AG10803 (cell line): ENCODE measurements at places on chromosomes 3 and 15.

- DNase-seq, result no peak
Measured at GRCh38 chr15:90103701-90104329, 1.5 kb upstream of the IDH2 start.

GRCh38 chr3:116663161-116664110 is 46.1 kb upstream of the TUSC7 start:
- no peak for DNase-seq

DNA sequence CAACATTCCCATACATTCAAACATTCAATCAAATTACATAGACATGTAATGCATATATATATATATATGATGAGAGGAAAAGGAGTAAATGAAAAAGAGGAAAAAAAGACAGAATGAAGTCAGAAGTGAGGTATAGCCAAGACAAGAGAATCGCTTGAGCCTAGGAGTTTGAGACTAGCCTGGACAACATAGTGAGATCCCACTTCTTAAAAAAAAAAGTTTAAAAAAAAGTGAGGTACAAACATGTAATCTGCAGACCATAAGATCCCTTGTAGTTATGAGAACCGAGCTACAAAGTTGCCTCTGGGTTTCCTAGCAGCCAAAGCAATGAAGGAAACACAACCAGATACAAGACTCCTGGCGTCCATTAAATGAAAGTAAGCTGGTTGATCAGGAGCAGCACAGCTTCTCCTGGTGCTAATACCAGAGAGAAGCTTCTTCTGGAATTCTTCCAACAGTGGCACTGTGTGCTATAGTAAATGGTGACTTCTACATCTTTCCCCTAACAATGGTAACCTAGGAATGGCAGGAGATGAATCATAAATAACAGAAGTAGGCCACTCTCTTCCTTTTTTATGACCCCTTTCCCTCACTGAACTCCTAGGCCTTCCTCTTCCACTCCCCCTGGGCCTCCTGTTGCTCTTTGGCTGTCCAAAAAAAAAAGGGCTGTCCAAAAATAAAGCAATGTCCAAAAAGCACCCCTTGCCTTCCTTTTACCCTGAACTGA is 3.5 kb downstream of the KCNMB3 start:
- DNase-seq, result no peak

- DNase-seq, result no peak
Measured at GRCh38 chr3:74571118-74571517, 43.3 kb downstream of the CNTN3 start.

- no peak for DNase-seq
Measured at GRCh38 chr15:84764989-84765388, 16.6 kb downstream of the ZNF592 start.

DNA sequence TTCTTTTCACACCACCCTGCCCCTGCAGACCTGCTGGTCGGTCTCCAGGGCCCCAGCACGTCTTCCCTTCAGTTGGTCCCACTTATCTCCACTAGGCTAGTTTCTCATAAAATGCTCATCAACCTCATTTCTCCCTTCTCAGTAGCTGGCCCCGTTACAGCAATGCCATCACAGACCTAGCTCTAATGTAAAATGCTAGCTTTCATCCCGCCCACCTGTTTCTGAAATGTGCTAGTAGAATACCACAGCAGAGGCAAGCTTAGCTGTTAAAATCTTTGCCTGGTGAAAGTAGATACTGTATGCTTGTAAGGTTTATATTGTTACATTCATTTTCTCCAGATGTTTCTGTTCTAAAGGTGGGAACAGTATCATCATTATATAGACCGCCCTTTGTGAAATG is 13.1 kb downstream of the MKRN2OS start:
- no peak for DNase-seq

DNA sequence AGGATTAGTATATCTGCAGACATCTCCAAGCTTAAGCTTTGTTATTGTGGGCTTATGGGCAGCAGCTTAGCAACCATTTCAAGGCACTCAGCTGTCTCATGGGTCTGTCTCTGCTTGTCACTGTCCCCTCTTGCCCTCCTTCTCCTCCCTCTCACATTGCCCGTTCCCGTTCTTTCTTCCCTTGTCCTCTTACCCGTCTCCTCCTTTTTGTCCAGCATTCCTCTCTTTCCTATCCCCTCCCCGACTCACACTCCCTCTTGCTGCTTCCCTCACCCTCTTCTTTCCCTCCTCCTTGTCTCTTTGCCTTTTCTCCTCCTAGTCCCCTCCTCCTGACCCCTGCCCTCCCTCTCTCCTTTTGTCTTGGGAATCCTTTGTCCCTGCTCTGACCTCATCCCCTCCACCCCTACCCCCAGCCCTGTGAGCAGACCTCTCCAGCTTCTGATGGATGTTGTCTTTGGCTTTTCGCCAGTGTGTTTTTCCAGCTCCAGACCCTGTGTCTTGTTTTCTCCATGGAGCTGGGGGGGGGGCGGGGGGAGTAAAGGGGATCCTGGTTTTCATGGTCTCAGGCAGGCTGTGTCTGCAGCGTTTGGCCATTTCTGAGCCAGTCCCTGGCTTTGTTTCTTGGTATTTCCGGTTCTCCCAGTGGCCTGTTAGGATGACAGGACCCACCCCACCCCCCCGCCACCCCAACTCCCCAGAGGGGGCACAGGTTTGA is 47.9 kb upstream of the TRAK1 start:
- DNase-seq, result peak; percentile 54

DNA sequence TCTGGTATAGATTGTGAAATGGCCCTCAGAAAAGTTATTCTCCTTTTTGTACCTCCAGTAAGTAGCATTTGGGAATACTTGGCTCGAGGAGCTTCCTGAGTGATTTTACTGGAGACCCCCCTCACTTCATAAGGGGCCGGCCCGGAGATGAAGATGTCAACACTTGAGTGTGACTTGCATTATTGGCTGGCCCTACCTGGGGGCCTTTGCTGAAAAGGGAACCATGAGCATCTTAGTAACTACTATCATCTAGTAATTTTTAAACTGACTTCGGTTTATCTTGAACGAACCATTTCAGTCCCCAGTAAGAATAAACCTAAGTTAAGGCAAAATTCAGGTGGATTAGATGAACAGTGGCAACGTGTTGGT is 1.3 kb downstream of the FAIM start:
- no peak for DNase-seq

- no peak for DNase-seq
Measured at GRCh38 chr3:541062-541801, 344.7 kb downstream of the CHL1 start.

- DNase-seq, result no peak
Measured at GRCh38 chr15:59558851-59559250, 52.7 kb upstream of the GCNT3 start.

- peak; percentile 82 for DNase-seq
Measured at GRCh38 chr15:60932051-60932915, 296.8 kb downstream of the RORA start.

DNA sequence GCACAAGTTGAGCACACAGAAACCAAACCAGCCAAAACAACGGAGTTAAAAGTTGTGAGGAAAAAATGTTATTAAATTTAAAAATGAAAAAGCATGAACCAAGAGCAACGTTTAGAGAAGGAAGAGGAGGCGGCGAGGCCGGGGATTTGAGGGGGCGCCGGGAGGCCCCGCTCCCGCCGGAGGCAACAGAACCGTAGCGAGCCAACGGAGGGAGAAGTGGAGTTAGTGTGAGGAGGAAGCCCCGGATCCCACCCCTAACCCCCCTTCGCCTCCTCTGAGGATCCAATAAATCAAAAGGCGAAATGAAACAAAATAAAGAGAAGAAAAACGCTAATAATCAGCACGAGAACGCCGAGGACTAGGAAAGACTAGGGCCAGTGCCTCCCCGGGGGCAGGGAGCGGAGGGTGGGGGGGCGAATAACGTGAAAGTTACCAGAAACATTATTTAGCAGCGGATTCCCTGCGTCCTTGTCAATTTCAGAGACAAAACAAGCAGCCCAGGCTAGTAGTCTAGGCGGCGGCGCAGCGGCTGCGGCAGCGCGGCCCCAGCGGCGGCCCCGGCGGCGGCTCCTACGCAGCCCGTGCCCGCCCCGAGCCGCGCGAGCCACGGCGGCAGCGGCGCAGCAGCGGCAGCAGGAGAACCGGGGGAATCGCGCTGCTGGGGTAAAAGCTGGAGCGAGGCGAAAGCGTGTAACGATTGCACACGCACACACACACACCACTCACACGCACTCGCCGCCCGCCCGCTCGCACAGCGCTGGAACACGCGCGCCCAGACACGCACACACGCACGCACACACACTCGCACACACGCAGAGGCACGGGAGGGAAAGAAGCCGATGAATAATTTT is 1.7 kb downstream of the MEIS2 start:
- no peak for DNase-seq

GRCh38 chr15:50416890-50417289 is 7.3 kb upstream of the USP8 start:
- no peak for DNase-seq

- DNase-seq, result peak; percentile 63
Measured at GRCh38 chr3:152524198-152525140, 255.7 kb downstream of the MBNL1 start.

- DNase-seq, result peak; percentile 67
Measured at GRCh38 chr3:17639257-17639656, 103.2 kb downstream of the TBC1D5 start.

GRCh38 chr3:99240700-99241099 is 339.2 kb upstream of the DCBLD2 start:
- peak; percentile 28 for DNase-seq

- DNase-seq, result peak; percentile 31
Measured at GRCh38 chr3:123586131-123586530, 1.3 kb upstream of the HACD2 start.

- no peak for DNase-seq
Measured at GRCh38 chr3:179882292-179882691, 154.4 kb downstream of the PEX5L start.

DNA sequence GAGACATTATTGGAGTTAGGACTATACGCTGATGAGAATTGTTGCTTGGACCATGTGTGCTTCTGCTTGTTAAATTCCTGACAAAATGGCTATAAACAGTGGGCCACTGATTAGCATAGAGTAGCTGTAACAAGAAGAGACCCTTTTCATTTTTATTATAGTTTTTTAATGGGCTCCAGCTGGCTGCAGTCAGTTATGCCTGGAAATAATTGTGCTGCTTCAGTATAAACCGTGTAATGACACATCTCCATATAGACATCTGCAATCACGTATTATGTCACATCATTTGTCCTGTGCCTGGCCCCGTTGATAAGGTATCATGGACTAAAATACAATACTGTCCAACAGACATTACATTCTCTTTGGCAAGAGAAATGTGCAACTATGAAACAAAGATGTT is 50.9 kb downstream of the ARPP21 start:
- no peak for DNase-seq

- no peak for DNase-seq
Measured at GRCh38 chr3:159513444-159513843, 475.2 kb upstream of the IL12A start.

GRCh38 chr15:88397506-88397905 is 69.7 kb downstream of the MRPL46 start:
- DNase-seq, result no peak

DNA sequence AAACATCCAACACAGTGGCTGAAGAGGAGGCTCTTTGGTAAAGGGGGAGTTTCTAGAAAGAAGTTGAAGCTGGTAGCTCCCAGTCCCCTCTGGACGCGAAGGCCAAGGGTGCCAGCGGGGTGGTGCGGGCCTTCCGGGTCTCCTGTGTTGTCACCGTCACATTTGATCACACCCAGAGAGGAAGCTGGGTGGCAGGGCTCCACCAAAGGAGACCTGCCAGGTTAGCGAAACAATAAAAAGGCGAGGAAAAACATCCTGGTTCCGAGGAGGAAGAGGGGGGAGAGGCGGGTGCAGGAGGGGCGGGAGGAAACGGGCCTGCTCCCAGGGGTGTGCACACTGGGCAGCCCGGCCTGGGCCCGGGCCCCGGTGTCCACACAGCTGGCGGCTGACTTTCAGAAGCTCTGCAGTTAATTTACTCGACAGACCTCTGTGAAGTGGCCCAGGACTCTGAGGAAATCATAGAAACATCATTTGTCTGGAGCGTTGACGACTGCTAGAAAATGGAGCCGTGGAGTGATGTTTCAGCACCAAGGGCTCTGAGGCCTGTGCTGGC is 12.1 kb downstream of the HEG1 start:
- no peak for DNase-seq

- no peak for DNase-seq
Measured at GRCh38 chr3:105448338-105448982, 81.8 kb downstream of the ALCAM start.

DNA sequence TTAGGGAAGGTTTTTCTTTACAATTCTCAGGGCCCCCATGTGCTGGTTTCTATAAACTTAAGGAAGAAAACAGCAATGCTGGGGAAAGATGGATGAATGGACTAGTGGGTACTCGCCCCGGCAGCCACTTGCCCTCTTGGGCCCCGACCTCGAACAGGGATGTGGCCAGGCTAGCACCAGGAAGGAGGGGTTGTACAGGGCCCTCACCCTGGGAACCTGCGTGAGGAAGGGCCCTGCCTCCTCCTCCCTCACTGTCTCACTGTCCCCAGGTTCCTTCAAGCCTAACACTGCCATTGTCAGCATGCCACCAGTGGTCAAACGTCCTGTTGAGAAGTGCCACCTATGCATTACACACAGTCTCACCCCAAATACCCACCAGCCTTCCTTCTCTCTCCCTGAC is 9.1 kb downstream of the ADAMTS17 start:
- no peak for DNase-seq

GRCh38 chr3:106957029-106957428 is 420.2 kb upstream of the CCDC54 start:
- DNase-seq, result no peak

- peak; percentile 21 for DNase-seq
Measured at GRCh38 chr3:99508191-99508590, 130.2 kb upstream of the COL8A1 start.

DNA sequence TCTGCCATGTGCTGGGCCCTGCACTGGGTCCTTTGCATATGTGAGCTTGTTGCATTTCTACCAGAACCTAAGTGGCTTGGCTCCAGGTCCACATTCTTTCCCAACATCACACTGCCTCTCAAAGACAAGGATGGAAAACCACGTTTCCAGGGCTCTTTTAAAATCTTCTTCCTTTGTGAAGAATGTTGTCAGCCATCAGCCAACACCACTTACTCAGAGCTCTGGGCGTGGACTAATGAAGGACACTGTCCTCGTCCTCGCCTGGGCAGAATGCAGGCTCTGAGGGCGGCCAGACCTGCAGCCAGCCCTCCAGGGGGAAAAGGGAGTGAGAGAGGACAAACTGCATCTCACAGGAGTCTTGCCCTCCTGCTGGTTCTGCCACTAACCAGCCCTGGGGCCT is 49.7 kb downstream of the MAGEF1 start:
- peak; percentile 70 for DNase-seq

DNA sequence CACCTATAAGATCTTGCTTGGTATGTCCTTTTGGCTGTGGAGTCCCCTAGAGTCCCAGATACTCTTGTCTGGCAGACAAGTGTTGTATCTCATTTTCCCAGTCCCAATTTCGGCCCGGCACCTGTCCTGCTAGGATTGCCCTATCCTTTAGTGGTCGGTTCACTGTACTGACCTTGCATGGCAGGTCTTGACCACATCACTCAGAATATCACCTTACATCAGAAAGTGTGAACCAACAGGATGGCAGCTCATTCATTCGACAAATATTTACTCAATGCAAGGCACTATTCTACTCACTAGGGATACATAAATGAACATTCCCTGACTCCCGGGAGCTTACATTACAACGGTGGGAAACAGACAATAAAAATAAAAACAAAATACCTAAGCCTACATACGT is 5.7 kb upstream of the CCDC80 start:
- no peak for DNase-seq
